NCI-H2171 treated with DMSO at 0.1 percent for 48 hours (cell line): ENCODE measurements at places on chromosomes 12 and 14.

- no peak for DNase-seq
These were observed 199.1 kb downstream of the SNAPC1 start for GRCh38 chr14:61961369-61961768.

DNA sequence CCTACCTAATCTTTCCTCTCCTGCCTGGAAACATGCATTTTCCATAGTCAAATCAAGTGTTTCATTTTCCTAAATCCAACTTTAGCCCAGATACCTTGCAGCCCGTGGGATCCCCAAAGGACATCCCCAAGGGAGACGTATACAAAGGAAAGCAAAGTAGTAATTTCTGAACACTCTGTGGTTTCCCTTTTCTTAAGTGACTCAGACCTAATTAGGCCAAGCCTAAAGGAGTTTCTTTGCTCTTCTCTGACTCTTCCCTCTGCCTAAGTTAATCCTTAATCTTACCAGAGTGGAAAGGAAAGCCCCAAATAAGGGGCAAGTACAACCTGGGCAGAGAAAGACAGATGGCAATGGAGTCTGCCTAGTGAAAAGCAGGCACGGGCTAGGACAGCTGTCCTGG, 250.3 kb downstream of the SPTSSA start:
- DNase-seq = no peak

GRCh38 chr12:19369691-19370148, 69.6 kb upstream of the AEBP2 start:
- DNase-seq = peak; percentile 83

GRCh38 chr12:64560396-64561301, 49.6 kb upstream of the RASSF3 start:
- DNase-seq = no peak

GRCh38 chr14:68857516-68858070, 64.7 kb upstream of the ZFP36L1 start:
- DNase-seq = no peak

- DNase-seq = no peak
These were observed 120.3 kb upstream of the BCAT1 start for GRCh38 chr12:25069224-25069623.

- DNase-seq = no peak
These were observed 54.5 kb downstream of the MIS18BP1 start for GRCh38 chr14:45198551-45198950.

DNA sequence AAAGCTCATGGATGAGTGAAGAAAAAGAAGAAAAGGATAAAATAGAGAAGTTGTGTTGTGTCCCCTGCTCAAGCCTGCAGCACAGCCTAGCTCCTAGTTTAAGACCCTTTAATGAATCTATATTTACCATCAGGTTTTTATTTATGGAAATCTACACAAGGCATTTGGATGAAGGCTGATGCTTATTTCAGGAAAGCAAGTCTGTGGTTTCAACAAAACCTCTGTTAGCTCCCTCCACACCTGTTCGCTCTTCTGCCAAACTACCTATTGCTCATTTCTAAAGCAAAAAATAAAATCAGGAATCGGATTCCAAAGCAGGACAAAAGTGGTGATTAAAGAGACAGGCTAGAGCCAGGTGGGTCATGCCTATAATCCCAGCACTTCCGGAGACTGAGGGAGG, 18.9 kb upstream of the MAP3K9 start:
- DNase-seq = peak; percentile 20

GRCh38 chr12:45131506-45131905, 80.6 kb upstream of the DBX2 start:
- DNase-seq = no peak

- DNase-seq = no peak
These were observed 19.1 kb downstream of the GOLGA5 start for GRCh38 chr14:92813201-92813600.

- DNase-seq = peak; percentile 84
These were observed at the start of gene PKP2 for GRCh38 chr12:32896432-32897280. Gene PKP2, minus strand, starts transcription at chr12:32896777. Its CDS starts 46 bp downstream, at chr12:32896731.

DNA sequence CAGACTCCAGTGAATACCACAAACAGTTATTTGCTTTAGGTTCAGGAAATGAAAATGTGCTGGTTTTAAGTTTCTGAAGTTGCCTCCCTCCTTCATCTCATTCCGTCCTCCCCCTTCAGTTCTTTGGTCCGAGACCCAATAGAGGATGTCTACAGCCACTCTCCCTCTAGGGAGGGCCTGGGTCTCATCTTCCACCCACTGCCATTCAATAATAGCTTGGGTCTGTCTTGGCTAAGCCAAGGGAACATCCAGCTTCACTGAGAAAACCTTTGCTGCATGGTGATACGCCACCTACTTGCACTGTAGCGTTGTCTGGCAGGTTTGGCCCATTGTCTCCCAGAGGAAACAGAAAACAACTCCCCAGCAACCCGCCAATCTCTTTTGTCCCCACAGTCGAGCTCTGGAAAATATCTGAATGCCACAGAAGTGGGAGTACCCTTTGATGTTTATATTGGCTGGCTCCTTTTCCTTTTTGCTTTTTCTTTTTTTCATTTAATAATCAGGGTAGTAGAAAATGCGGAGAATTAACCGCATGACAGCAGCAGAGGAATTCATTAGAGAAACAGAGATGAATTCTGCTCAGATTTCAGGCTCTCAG, 380.1 kb downstream of the RAD51B start:
- no peak for DNase-seq

- DNase-seq = no peak
These were observed 16.9 kb upstream of the SLC6A15 start for GRCh38 chr12:84929501-84929900.

- DNase-seq = no peak
These were observed 8.4 kb downstream of the NIN start for GRCh38 chr14:50822501-50823042.

GRCh38 chr12:103964805-103965204, 867 bp upstream of the TDG start:
- no peak for DNase-seq

DNA sequence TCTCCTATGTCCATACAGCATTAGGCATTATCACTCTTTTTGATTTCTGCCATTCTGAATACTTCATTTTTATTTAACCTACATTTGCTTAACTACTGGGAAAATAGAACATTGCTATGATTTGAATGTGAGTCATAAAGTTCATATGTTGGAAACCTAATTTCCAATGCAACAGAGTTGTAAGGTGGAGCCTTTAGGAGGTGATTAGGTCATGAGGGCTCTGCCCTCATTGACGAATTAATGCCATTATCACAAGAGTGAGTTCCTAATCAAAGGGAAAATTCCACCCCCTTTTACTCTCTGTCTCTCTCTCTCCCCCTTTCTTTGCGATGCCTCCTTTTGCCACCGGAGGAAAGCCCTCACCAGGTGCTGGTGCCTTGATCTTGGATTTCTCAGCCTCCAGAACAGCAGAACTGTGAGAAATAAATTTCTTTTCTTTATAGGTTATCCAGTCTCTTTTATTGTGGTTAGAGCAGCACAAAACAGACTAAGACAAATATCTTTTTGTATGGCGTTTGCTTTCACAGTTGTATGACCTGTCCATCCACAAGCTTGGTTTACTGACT, 180.1 kb upstream of the ARID2 start:
- no peak for DNase-seq

- DNase-seq = no peak
These were observed 8.3 kb downstream of the ANKRD33 start for GRCh38 chr12:51896236-51896635.
